ENCODE measurements at places on chromosomes 3 and 15.

- DNase-seq: no peak
These were observed 742.0 kb downstream of the NR2F2 start for GRCh38 chr15:97072545-97072944.

DNA sequence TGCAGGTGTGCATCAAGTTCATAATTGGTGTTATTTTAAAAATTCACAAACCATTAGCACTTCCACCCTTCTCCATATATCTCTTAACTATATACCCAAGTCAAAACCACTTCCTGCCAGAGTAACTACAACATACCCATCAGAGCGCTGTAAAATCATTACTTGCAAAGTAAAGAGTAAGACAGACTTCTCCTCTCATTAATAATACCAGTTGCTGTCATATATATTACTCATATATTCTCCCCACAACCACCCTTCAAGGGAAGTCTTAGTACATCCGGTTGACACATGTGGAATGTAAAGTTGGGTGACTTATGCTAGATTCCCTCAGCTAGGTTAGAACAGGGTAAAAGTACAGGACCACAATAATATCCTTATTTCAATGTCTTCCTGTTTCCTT, 5.6 kb downstream of the TERC start:
- DNase-seq: no peak

DNA sequence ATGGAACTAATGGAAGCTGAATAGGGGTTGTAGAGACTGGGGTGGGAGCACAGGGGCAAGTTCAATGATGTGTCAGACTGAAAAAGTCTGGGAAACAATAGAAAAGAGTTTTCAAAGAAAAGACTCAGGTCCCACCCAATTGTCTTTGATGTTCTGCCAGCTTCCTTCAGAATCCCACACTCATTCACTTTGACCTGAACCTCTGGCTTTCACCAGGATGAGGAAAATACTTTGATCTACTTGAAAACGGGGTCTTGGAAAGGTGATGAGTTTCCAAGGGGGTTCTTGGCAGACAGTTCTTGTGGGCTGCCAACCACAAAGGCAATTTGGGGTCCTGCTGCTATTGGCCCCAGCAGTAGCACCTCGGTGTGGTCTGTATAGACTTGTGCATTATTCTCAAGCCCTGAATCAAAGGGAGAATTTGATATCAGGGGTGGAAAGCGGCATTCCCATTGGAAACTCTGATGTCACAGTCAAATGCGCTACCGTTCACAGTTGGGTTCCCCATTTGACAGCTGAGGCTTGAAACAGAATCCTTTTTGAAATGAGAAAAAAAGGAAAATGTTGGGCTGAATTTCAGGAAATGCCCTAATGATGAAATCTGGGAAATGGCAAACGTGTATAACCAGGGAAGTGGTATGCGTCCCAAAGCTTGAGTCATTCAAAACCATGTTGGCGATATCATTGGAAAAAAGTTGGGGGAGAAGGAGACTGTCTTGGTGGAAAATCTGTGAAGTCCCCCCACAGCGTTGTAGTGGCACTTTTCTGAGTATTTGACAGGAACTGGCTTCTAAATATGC, 229.2 kb upstream of the LRTM1 start:
- no peak for DNase-seq

DNA sequence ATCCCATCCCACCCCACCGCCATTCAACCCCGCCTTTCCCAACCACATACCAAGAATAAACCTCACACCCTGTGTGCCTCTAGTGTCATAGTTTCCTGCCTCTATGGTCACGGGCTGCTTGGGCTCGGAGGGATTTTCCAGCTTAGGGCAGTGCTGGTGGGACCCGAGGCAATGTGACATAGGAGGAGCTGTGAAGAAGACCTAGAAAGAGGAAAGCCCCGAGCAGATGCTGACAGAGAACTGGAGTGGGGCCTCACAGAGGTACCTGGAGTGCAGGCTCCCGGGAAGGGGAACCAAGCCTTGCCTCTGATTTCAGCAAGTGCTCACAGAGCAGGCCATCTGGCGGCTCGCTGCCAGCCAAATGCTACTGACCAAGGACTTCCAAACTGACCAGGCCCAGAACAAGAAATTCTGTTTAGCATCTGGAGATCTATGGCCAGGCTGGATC, 27.5 kb downstream of the BHLHE40 start:
- DNase-seq: no peak

Measured in stimulated activated CD4-positive, alpha-beta T cell treated with anti-CD3 and anti-CD28 coated beads, Interleukin-1b, Interleukin-23, amount 100 ng/mL, for 1 hour (primary cell).